ENCODE measurements at places on chromosomes 12 and 14.

GRCh38 chr12:50597200-50598195, 92.7 kb downstream of the DIP2B start:
- no peak for DNase-seq

DNA sequence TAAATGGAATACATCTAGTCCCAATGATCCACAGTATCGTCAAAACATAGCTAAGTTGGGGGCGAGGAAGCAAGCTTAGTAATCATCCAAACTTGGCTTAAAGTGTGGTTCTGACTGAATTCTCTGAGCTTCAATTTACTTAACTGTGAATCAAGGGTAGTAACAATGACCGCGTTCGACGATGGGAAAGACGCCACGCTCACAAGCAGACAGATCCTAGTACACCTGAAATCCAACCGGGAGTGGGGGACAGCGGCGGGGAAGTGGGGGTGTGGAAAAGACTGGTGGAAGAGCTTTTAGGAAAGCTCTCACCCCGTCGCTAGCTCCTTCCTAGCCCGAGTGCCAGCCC, 433 bp downstream of the COX16 start:
- DNase-seq: peak; percentile 21

GRCh38 chr12:124754949-124755800, 108.5 kb downstream of the SCARB1 start:
- peak; percentile 73 for DNase-seq

DNA sequence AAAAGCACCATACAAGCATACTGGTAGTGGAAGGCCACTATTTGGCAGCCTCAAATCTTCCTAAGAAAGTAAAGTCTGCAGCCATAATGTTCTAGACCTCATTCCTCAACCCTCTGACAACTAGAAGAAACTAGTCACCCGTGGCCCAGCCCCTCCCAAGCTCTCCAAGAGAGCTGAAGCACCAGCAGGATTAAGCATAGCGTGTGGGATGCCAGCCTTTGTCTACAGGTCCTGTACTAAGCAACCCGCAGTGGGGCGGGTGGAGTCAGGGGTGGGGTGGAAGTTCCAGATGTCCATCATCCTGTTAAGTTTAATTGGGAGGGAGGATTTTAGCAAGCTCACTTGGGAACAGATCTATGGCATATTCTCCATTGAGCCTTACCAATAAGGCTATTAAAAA, 14.2 kb downstream of the SLC11A2 start:
- DNase-seq: no peak

GRCh38 chr14:87286826-87287225, 706.2 kb downstream of the GALC start:
- no peak for DNase-seq

DNA sequence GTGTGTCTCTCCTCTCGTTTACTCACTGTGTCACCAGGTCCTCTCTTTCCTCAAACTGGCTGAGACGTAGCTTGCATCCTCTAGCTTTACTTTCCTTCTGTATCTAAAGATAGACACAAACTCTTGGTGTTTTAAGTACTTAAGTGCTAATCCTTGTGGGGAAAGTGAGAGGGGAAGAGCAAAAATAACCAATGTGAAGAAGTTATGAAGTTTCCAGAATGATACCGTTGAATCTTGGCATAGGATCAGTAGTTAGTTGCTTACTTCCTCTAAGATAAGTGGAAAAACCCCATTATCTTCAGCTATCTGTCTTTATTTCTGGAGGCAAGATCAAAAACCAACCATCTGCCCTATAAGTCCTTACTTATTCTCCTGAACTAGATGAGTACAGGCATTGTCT, 10.6 kb downstream of the FAR2 start:
- DNase-seq: no peak

DNA sequence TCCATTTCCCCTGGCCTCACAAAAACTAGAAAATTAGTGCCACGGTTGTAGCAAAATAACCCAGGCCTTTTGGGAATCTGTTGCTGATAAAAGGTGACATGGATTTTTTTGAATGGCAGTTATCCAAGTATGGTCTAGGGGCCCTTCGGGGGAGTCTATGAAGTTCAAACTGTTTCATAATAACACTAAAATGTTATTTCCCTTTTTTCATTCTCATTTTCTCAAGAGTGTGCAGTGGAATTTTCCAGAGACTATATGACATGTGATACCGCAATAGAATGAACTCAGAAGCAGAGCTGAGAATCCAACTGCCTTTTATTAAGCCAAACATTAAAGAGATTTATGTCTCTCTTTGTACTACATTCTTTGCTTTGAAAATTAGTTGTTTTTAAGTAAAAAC, 26.9 kb downstream of the GSTZ1 start:
- no peak for DNase-seq

- DNase-seq: no peak
Observed at GRCh38 chr12:27969624-27970400, 2.7 kb downstream of the PTHLH start.

DNA sequence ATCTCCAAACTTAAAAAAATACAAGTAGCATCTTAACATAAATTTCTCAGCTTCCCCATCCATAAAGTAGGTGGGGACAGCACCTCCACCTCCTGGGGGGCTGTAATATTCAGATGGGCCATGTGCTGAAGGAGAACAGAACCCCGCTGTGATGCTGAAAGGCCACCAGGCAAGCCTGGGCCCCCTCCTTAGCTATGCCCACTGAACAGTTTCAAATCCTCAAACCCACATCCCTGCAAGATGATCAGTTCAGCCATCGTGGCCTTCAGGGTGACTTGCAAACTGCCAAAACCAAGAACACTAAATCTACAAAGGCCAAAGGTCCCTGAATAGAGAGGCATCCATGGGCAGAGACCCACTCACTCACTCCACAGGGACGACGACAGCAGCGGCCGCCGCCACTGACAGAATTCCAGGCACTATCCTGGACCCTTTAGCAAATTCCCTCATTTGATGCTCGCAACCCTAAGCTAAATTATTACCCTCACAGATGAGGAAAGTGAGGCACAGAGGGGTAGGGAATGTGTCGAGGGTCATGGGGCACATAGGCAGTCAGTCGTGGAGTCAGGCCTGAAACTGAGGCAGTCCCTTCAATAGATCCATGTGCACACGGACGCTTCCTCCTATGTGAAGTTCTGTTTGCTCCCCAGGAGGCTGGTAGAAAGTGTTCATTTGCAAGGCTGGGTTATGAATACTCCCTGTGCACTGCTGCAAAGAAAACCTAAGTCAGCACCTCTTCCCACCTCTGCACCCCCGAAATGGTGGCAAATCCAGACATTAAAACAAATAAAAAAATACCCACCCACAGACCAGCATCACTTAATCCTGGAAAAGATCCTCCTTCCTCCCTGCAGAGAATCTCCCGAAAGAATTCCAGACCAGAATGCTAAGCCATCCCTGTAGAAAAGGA, 5.9 kb downstream of the ITPK1 start:
- DNase-seq: no peak

DNA sequence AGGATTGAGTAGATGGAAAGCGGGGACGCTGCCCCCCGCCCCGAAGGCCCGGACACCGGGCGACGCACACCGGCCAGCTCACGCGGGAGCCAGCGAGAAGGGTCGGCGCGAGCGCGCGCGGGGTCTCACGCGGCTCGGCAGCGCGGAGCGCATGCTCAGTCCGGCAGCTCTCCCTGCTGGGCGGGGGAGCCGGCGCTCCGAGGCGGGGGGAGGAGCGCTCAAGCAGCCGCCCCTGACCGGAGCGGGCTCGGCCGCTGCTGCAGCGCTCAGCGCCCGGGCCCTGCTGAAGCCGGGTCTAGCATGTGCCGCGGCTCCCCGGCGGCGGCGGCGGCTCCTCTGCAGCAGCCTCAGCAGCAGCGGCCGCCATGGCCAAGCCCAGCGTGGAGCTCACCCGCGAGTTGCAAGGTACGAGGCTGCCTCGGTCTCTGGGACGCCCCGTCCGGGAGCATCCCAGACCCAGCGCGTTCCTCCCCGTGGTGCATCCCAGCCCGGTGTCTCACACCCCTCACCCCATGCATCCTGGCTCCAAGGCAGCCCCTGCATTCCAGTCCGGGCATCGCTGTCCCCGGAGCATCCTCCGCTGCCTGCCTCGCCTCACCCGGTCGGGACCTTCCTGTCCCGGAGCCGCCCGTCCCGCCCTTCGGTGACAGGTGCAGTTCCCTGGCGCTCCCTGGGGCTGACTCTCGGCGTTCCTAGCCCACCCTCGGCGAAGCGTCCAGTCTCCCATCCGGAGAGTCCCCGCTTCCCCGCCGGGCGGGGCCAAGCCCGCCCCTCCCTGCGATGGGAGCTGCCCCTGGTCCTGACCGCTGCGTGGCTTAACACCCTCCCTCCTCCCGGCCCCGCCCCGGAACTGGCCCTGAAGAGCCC, at the start of gene CARMIL3:
CARMIL3 (plus strand) TSS at position 221 of the 867 bp plus-strand sequence; CDS start at position 366, 145 bp downstream.
- DNase-seq: no peak

DNA sequence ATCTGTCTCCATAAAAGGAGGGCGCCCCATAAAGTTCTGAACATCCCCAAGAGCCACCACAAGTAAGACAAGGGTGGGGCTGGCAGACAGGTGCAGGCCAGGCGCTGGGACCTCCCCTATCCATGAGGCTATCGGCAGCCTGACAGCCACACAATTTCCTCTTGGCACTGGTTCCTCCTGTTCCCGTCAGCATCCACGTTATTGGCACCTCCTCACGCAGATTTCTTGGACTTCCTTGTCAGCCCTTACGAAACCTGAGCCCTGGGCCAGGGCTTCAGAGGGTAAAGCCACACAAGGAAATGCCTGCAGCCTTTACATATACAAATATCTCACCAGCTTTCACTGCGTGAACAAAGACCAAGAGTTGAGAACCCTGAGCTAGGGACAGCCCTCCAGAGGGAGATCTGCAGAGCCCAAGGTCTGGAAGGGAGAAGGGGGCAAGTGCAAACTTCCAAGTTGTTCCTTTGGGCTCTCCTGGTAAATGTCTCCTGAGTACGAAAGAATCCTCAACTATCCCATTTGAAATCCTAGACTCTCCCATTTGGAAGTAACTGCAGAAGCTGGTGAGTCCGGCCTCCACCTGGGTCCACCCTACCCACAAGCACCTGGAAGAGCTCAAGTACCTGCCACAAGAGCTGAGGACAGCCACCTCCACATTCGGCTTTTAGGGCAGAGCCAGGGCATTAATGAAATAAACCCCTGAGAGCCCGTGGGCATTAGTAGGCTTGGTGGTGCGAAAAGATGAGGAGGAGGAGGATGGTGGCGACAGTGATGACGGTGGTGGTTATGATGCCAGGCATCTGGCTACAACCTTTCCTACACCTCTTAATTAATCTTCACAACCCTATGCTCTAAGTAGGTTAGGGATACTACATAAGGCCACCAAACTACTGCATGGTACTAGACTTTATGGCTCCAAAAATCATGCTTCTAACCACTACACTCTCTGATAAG, 5.5 kb upstream of the TC2N start:
- no peak for DNase-seq

DNA sequence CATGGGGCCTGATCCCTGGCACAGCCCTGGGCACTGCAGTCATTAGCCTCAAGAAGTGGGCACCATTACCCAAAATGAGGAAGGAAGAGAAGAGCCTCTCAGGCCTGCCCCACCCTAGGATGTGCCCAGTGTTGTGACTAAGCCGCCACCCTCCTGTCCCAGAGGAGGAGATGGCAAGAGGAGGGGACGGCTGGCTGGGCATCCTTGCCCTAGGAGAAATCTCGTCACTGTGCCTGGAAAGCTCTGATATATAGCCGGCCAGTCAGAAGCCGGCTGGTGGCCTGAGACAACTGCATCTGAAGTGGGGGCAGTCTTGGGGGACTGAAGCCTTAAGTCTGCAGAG, 115.2 kb downstream of the LGMN start:
- DNase-seq: no peak

DNA sequence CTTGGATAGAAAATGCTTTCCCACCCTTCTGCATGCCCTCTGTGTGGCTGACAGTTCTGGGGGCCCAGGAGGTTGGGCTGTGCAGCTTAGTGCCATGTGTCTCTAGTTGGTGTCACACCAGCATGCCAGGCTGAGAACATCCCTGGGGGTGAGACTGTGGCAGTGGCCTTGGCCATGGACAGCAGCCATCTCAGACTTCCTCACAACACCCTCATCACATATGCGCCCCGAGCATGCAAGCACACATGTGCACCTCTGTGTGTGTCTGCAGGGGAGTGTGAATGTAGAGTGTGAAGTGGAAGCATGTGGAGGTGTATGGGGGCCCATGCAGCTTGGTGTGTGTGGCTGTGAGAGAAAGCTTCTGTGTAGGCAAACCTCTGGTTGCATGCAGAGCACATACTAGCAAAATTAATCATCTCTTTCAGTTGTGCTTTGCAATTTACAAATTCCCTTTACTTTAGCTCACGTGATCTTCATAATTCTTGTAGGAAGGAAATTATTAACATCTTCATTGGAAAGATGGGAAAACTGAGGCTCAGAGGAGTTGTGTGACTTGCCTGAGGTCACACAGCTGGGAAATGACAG, 8.4 kb downstream of the ASIC1 start:
- no peak for DNase-seq

DNA sequence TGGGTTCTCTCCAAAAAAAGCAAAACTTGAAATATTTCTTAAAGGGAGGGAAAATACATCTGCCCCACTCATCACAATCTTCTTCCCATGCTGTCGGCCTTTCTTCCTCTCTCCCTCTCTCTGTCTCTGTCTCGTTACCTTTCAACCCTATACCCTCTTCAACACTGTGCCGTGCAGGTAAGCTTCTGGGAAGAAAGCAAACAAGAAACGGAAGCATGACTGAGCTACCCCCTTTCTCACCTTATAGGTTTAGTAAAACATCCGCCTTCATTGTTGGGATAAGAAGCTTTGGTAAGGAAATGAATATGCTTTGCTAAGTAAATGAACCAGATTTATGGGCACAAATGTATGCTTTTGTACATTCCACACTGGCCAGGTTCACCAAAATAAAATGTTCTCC, 63.0 kb downstream of the TMEM30B start:
- DNase-seq: no peak

DNA sequence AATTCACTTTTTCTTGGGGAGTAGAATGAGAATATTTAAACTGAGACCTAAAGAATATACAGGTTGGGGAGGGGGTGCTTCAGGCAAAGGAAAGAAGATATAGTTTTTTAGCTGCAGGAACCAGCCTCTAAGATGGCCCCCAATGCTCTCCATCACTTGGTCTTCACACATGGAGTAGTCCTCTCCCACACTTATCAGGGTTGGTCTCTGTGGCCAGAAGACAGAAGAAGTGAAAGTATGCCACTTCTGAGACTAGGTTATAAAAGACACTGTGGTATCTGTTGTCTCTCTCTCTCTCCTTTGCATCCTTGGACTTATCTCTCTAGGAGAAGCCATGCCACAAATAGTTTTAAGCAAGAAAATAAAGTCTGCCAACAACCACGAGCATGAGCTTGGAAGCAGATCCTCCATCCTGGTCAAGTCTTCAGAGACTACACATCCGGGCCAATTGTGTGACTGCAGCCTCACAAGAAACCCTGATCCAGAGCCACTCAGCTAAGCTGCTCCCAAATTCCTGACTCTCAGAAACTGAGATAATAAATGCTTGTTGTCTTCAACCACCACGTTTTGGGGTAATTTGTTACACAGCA, 18.0 kb downstream of the PUS7L start:
- peak; percentile 46 for DNase-seq

GRCh38 chr12:53803194-53803593, 51.4 kb upstream of the CISTR start:
- no peak for DNase-seq

Data from GM04503 (cell line).